NCI-H524 treated with DMSO at 0.1 percent for 48 hours (cell line): ENCODE measurements at places on chromosomes 7 and 10.

DNA sequence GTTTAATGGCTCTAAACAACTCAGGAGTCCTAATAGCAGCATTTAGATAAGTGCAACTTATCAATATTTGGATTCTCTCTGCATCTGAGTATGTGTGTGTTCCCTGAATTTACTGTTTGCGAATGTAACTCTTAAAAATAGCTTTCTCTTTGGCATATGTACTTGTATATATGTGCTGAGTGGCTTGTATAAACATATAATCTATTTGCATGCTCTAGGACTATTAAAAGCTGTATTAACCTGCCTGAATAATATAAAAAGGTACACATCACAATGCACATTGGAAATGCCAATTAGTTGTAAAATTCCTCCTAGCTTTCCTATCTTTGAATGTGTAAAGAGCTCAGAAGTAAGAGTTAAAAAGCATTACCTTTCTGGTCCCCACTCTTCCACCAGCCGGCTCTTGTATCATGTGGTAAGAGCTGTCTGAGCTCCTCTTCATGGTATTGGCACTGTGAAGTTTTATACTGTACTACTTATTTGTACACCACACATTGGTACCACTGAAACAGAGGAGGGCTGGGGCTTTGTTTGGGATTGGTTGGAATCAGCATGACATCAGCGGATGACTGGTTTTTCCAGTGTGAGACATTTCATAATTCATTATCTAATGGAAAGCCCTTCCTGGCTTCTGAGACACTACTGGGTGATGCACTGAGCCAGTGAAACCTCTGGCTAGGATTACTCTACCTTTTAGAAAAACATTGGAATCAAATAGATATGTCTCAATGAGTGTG, at the start of gene INHBA:
Gene INHBA (minus strand): TSS at position 456 of the 737 bp plus-strand sequence. CDS start 2,716 bp downstream, outside the sequence.
- no peak for DNase-seq

DNA sequence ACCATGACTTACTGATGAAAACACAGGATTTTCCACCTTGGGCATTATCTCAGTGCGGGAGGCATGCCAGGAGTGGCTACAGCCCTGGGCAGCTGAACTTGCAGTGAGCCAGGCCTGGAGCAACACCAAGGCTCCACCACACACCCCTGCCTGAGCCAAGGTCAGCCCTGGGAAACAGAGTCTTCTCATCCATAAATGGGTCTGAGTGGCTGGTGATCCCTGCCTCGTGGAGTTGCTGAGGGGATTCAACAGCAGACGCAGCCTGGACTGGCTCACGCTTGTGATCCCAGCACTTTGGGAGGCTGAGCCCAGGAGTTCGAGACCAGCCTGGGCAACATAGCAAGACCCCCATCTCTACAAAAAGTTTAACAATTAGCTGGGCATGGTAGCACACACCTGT, 32.2 kb downstream of the SPOCK2 start:
- DNase-seq = no peak

- no peak for DNase-seq
Observed at GRCh38 chr10:120396228-120396627, 60.8 kb upstream of the PLPP4 start.

DNA sequence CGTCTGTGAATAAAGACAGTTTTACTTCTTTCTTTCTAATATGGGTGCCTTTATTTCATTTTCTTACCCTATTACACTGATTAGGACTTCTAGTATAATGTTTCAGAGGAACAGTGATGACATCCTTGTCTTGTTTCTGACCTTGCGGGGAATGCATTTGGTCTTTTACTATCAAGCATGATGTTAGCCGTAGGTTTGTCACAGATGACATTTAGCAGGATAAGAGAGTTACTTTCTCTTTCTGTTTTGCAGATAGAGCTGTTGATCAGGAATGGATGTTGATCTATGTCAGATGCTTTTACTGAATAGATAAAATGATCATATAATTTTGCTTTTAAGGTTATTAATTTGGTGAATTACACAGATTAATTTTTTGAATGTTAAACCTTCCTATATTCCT, 6.6 kb upstream of the IGFBP3 start:
- DNase-seq = no peak

GRCh38 chr7:128053023-128053422, 21.8 kb upstream of the LRRC4 start:
- peak; percentile 48 for DNase-seq

DNA sequence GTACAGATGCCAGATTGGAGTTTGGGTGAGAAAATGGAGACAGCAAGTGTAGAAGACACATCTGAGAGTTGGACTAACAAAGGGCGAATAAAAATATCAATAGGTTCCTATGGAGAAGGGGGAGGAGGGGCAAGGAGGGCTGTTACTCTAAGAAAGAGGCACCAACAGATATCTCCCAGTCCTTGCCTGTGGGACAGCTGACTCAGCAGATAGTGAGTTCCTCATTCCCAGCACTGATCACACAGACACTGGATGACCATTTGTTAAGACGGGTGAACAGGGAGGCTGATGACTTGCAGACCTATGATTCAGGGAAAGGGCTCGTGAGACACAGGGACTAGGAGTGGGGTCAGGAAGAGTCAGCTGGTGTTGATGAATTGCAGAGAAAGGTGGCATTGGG, 5.7 kb upstream of the PRR15 start:
- DNase-seq = no peak

GRCh38 chr10:93589648-93590562, 11.1 kb downstream of the RBP4 start:
- DNase-seq = no peak

GRCh38 chr7:113256883-113257531, 138.7 kb upstream of the SMIM30 start:
- no peak for DNase-seq

DNA sequence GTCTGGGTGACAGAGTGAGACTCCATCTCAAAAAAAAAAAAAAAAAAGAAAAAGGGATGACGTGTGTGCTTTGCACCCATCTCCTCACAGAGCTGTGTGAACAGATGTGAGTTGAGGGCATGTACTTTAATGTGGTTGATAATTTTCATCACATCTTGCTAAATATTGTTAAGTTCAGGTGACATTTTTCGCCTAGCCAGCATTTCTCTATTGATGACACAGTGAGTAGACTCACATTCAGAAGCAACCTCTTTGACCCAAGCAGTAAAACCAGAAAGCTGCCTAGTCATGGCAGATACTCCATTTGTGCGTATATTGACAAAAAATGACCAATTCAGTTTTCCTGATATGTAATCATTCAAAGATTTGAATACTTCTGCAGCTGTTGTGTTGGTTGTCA, 126.0 kb downstream of the ATRNL1 start:
- DNase-seq = no peak

DNA sequence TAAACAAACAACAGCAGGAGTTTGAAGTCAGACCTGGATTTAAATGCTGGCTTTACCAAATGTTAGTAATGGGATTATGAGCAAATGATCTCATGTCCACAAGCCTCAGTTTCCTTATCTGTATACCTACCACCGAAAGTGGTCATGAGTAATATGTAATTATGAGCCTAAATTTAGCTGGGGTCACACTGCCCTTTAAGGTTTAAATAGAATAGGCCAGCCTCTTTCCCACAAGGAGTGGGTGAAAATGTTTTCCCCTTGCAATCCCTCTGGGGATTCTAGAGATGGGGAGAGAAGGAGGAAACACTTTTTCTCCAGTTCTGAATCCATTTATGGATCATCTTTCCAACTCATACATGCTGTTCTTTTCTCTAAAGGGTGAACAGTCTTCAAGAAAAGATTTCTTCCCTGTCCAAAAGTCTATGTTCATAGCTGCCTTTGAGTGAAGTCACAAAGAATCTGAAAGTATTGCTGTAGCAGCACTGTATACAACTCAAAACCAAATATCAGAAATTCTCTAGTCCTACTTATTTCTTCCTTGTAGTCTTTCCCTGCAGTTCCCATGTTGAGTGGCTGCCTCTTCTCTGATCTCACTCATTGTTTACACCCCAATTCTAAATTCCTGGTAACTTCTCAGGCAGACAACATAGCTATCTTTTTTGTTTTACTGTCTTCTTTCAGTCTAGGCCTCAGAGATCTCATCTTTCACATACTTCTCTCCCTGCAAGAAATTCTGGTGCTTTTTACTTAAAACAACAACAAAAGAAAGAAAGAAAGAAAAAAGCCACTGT, 7.4 kb upstream of the TSPAN12 start:
- DNase-seq = no peak

DNA sequence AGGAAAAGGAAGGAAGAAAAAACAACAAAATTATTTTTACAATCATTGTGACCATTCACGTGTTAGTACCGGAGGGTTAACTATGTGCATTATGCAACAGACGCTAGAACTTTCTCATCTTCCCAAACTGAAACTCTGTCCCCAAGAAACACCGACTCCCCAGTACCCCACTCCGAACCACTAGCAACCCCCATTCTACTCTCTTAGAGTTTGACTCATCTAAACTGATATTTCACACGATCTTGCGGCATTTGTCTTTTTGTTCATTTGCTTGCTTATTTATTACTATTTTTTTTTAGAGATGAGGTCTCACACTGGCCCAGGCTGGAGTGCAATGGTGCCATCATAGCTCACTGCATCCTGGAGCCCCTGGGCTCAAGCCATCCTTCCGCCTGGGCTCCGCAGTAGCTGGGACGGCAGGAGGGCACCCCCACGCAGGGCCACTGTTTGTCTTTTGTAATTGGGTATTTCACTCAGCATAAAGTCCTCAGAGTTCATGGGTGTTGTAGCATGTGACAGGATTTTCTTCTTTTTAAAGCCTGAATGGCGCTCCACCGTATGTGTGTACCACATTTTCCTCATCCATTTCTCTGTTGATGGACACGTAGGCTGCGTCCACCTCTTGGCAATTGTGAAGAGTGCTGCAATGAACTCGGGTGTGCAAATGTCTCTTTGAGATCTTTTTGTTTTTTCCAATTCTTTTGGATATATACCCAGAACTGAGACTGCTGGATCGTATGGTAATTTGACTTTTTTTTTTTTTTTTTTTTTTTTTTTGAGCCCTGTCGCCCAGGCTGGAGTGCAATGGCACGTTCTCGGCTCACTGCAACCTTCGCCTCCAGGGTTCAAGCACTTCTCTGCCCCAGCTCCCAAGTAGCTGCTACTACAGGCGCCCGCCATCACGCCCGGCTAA, 9.5 kb downstream of the MNX1 start:
- DNase-seq = no peak

GRCh38 chr7:66739953-66740301, 606 bp upstream of the RABGEF1 start:
- no peak for DNase-seq

DNA sequence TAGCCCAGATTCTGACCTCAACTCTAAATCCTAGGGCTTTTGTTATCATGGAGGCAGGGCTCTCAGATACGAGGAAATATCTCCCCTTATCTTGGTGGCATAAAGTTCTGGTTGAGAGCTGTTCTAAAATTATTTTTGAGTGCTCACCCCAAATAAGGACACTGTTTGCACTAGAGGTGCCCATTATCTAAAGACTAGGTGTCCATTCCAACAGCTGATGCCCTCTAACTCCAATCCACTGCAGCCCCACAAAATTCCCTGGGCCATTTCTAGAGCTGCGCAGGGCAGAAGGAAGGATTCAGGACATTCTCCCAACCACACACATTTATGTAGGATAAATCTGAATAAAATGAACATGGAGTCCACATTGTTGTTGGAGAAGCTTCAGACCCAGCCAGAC, 301.9 kb downstream of the FGFR2 start:
- DNase-seq = no peak

GRCh38 chr10:95505084-95505610, 56.0 kb downstream of the SORBS1 start:
- DNase-seq = no peak

DNA sequence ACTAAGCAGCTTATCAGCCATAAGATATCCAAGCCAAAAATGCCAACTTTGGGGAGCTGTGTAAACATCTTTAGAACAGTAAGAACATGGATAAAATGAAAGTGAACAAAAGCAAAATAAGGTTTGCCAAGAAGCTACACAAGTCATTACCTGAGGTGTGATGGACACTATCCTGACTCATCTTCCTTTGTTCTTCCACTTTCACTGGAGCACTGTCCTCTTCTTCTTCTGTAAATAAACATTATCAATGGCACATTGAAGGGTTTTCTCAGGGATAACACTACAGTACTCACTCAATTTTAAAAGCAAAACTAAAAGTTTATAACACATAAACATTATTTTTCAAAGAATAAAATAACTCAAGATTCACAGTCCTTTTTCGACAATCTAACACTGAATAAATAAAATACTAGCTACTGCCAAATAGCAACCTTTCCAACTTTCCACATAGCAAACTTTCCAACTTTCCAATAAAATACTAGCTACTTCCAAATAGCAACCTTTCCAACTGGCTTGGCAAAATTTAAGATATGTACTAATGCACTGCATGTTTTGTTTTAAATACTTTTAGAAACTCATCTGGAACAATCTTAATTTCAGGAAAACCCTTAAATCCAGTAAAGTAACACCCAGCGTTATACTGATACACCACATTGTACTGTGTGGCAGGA, 174.1 kb downstream of the SKAP2 start:
- no peak for DNase-seq

DNA sequence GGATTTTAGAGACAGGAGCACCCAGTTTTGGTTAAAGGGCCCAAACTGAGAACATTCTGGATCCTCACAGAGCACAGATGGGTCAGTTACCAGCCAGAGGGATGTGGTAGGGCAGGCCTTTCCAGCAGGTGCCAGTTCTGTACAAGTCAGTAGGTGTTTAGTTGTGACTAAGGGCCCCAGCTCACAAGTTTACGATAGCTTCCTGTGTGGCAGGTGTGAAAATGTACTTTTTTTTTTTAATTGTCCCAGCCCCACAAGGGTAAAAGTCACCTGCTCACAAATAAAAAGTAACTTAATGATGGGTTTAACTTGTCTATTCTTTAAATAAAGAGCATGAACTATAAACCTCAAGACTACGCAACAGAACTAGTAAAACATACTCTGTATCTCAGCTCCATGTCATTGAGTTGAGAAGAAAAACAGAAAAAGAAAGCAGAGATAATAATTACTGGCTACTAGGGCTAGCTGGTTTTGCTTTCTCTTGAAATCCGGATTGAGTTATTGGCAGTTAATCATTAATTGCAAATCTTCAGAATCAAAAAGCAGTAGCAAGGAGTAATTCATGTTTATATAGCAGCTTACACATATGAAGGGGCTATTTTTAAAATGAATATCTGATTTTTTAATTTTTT, 15.4 kb downstream of the NFE2L3 start:
- DNase-seq = no peak

DNA sequence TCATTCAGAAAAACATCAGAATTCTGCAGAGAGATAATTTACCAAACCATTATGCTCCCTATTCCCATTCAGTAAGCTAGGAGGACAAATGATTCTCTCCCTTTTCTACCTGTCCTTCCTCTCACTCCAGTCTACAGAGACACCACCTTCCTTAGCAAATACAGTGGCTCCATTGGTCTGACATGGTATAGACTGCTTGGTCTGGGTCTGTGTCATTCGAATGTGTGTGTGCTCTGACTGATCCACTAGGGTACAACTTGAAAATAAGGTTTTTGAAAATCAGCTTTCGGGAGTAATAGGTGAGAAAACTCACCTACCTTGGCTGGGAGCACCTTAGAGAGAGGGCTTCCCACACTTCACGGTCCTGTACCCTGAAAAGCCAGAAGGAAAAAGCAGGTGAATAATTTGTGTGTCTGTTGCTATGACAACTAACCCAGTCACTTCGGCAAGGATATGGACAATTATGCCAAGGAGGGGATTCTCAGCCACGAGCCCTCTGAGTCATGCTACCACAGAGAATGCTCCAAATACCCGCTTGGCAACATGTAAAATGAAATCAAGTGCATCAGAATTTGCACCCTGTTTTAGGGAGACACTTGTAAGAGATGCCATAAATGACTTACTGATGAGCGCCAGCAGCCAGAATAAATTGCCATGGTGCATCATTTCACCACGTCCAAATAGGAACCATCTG, 114.5 kb upstream of the PRKCQ start:
- no peak for DNase-seq

GRCh38 chr7:158809596-158809995, 19.7 kb downstream of the ESYT2 start:
- DNase-seq = no peak

GRCh38 chr10:120646159-120646732, 189.2 kb downstream of the PLPP4 start:
- no peak for DNase-seq
